Endothelial cell (in vitro differentiated cells): ENCODE measurements at places on chromosomes 11 and 22.
A peak's percentile ranks its signal among the peaks of the same experiment; 100 is the strongest.

- DNase-seq, result peak; percentile 88
Observed at GRCh38 chr22:21014202-21014725, 701 bp upstream of the P2RX6 start.

GRCh38 chr11:19359221-19360000 is 118.7 kb upstream of the E2F8 start:
- no peak for DNase-seq

- DNase-seq, result no peak
Observed at GRCh38 chr22:36456464-36456845, 25.0 kb downstream of the TXN2 start.

- no peak for DNase-seq
Observed at GRCh38 chr22:25396615-25397200, 167.8 kb upstream of the GRK3 start.

GRCh38 chr22:50167689-50168489 is 2.6 kb upstream of the PANX2 start:
- no peak for DNase-seq

DNA sequence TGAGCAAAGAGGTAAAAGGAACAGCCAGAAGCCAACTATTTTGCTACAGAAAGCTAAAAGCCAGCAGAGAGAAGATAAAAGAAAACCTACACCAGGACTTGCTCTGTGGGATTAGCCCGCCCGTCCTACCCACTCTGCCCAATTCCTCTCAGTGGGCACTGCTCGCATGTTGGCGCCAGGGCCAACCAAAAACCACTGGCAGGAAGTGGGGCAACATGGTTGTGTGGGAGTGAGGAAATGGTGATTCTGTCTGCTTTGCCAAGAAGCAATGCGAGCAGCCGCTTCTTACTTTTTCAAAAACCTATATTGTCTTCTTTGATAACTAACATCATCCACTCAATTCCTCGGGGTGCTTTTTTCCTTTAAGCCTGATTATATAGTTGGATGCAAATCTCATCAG is 14.2 kb upstream of the APOA1 start:
- DNase-seq, result no peak

- DNase-seq, result no peak
Observed at GRCh38 chr11:61654397-61654829, 25.8 kb upstream of the DAGLA start.

DNA sequence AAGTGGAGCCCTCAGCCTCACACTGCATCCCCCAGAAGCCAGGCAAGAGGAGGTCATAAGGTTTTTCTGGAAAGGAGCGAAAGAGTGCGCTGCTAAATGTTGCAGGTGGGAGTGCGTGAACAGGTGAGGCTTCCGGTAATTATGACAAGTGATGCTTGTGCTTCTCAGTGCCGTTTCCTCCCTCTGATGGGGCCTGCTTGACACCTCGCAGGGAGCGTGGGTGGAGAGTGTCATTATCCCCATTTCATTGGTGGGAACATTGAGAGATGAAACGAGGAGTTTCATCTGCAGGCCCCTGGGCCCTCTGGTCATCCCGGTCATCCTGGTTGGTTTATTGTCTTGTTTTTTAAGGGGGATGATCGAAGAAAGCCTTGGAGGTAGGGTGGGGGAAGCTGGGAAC is 57.5 kb downstream of the BCR start:
- no peak for DNase-seq

DNA sequence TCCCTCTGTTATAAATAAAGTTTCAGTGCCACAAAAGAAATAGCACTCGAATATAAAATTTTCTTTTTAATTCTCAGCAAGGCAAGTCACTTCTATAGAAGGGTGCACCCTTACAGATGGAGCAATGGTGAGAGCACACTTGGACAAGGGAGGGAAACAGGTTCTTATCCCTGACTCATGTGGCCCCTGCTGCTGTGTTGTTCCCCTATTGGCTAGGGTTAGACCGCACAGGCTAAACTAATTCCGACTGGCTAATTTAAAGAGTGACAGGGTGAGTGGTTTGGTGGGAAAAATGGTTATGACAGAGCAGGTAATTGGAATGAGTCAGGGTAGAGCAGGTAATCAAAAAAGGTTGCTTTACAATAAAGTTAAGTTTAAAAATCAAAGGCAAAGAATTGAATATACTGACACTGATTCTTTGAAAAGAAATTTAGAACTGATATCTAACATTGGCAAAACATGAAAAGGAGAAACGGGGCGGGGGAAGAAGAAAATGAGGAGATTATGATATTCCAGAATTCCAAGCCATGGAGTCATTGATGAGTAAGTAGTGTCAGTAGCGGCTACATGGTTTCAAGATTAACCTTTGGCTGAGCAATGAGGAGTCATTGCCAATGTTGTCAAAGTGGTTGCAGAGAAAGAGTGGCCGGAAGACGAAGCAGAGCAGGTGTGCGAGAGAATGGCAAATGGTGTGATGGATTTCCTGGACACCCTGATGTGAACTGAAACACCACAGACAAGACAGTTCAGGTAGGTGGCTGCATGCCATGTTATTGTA is 48.4 kb upstream of the MRGPRX1 start:
- no peak for DNase-seq

- DNase-seq, result no peak
Observed at GRCh38 chr11:70610566-70611565, 212.5 kb downstream of the CTTN start.

DNA sequence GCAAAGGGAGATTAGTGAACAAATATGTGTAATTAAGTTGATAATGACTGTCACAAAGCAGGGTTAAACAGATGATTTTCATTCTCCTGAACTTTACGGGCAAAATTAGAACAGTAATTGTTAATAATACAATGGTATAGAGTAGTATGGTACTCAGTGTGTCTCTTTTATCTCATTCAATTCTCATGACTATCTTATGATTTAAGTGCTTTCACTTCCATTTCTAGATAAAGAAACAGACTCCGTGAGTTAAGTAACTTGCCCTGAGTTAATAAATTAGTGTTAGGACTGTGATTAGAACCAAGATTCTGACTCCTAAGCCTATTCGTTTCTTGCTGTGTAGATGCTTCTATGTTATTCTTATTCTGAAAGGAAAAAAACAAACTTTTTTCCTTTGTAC is 22.0 kb downstream of the PIH1D2 start:
- no peak for DNase-seq

GRCh38 chr11:33292311-33292710 is 35.1 kb downstream of the HIPK3 start:
- DNase-seq, result no peak

DNA sequence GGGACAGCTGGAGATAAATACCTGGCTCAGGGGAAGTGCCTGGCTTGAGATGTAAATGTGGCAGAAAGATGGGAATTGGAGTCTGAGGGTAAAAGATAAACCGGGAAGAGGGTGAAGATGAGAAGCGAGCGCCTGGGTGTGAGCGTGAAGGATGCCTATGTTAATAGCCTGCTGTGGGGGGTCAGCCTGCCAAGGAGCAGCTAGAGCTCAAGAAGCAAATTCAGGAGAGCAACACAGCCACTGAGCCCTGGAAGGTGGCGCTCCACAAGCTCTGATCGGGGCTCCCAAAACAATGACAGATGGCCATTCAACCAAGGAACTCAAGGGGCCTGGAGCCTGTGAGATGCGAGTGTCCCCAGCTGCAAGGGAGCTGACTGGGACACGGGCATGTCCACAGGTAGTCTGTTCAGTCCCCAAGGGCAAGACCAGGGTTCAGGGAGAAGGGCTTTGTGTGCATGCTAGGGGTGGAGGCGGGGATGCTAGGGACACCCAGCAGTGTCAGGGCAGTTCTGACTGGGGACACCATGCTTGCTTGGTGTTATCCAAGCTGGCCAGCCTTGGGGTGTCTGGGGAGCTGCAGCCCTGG is 2.8 kb downstream of the GSC2 start:
- no peak for DNase-seq

DNA sequence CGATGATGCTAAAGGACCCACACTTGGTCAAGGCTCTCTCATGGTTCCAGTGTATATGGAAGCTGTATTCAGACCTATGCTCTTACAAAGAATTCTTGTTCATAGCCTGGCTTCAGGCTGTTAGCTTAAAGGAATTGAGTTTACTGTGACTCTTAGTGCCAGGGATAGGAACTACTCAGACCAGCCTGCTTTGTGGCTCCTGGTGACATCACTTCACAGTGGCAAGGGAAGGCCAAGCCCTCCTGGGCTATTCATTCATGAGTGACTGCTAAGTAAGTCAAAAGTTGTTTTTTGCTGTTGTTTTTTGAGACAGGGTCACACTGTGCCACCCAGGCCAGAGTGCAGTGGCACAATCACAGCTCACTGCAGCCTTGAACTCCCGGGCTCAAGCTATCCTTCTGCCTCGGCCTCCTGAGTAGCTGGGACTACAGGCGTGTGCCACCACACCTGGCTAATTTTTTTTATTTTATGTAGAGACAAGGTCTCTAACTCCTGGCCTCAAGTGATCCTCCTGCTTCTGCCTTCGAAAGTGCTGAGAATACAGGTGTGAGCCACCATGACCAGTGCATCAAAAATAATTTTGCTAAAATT is 9.6 kb downstream of the ART5 start:
- no peak for DNase-seq

DNA sequence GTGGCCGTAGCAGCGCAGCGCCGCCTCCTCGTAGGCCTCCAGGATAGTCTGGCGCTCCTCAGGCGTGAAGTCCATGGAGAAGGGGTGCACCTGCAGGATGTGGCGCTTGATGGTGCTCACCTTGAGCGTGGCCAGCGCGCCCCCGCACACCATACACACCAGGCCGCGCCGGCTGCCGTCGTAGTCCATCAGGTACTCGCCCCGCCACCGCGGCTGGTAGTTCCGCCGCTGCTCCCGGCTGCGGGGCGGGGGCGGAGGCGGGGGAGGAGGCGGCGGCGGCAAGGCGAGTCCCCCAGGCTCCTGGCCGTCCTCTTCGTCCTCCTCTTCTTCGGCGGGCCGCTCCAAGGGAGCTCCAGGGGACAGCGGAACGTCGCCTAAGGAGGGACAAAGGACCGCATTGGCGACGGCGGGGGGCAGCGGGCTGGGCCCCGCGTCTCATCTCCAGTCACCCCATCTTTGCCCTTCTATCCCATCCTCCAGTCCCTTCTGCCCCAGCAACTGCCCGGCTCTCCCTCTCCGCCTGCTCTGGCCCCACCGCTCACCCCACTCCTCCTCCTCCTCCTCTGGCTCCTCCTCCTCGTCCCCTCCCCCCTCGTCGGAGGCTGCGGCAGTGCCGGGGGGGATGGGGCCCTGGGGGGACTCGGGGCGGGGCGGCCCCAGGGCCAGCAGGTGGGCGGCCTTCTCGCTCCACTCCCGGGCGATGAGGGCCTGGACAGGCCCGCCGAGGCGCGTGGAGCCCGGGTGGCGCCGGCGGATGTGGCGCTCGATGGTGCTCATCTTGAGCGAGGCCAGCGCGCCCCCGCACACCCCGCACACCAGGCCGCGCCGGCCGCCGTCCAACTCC is 4.9 kb downstream of the ZFTA start:
- peak; percentile 35 for DNase-seq

DNA sequence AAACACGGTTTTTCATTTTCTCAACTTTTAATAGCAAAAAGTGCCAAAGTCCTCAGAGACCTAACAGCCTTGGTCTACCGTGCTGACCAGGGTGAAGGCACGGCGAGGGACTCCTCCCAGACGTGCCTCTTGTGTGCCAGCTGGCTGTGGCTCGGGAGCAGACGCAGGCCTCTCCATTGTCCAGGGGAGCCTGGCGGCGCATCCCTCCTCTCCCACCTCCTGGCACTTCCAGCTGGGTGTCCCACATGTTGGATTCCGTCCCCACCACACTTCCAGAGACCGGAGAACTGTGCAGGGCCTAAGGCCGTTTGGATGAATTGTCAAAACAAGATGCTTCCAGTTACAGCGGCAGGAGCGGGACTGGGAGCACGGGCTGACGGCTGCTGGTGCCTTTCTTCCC is 11.6 kb downstream of the CDPF1 start:
- no peak for DNase-seq

- no peak for DNase-seq
Observed at GRCh38 chr22:32758866-32759385, 42.6 kb upstream of the TIMP3 start.

DNA sequence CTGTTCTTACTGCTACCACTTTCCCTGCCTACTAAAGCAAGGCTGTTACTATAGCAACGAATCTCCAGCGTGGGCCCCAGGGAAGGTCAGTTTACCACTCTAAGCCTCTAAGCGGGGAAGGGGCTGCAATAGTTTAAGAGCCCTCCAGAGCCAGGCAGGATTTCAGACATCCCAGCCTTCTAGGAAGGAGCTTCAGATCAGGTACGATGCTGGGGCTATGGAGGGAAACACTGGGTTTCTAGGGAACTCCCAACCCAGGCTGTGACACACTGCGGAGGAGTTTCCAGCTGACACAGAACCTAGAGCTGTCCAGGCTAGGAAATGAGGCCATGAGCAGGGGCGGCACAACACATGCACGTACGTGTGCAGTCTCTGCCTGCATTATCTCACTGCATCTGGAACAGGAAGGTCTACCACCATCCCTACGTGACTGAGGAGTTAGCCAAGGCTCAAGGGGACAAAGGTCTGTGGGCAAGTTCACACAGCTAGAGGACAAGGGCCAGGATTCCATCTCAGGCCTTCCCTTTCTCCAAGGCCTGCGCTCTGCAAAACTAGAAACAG is 20.4 kb downstream of the HPS4 start:
- no peak for DNase-seq

DNA sequence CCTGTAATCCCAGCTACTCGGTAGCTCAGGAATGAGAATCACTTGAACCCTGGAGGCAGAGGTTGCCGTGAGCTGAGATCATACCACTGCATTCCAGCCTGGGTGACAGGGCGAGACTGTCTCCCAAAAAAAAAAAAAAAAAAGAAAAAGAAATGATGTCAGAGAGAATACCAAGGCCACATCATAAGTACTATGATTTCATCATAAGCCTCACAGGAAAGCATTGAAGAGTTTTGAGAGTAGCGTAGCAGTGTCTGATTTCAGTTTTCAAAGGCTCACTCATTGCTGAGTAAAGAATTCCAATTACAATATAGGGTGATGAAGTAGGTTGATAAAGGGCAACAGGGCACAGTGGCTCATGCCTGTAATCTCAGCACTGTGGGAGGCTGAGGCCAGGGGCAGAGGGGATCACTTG is 88.8 kb downstream of the MRTFA start:
- no peak for DNase-seq

DNA sequence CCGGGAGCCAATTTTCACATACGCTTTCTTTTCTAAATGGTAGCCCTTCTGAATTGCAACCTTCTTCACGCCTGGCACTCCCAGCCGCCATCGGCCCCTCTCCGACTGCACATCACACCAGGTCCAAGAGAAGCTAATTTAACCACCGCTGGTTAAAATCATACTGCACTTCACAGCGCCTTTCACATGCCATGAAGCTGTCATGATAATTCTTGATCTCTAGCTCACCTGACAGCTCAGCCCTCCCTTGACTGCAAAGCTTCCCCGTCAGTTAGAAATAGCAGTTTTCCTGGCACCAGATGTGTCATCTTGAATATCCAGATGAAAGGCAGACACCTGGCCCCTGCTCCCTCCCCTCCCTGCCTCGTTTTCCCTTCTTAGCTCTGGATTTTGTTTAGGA is 101.4 kb downstream of the ARL14EP start:
- no peak for DNase-seq
